ENCODE measurements at places on chromosomes 2 and 18. TPM values are rescaled to one million over a fixed set of nuclear protein-coding genes. Genes with fewer than 3 reads are reported as not detected.

- no peaks in the 10 kb centered on the region for H3K27me3 ChIP-seq
- H3K27ac ChIP-seq: no peak overlapping the region
- DNase-seq: no peak
- no peak overlapping the region for H3K4me3 ChIP-seq
- H3K36me3 ChIP-seq: no peaks in the 10 kb centered on the region
- H3K4me1 ChIP-seq: no peaks in the 10 kb centered on the region
Observed at GRCh38 chr2:186561467-186562208, 28.2 kb upstream of the ITGAV start.

GRCh38 chr18:46445522-46446313 is 211.3 kb downstream of the LOXHD1 start:
- no peaks in the 10 kb centered on the region for H3K36me3 ChIP-seq
- no peak for DNase-seq
- H3K4me1 ChIP-seq: no peaks in the 10 kb centered on the region
- H3K4me3 ChIP-seq: no peak overlapping the region
- no peak overlapping the region for H3K27ac ChIP-seq

DNA sequence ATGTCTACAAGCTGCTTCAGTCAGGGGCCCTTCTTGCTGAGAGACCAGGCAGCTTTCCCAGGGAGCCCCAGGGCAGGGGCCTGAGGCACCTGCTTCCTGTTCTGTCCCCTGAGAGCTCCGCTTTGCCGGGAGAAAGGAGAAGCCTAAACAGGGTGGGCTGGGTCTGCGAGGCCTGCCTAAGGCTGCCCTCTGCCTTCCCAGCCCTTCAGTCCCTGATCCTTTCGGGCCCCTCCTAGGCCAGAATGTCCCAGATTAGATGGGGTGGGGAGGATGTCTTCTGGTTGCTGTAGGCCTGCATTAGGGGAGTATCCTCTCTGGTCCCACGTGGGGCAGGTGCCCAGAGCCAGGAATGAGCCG is 72.4 kb downstream of the TGOLN2 start:
- no peak for DNase-seq
- peak overlapping the region; percentile 44 for H3K4me3 ChIP-seq
- H3K27ac ChIP-seq: peak overlapping the region; percentile 81

DNA sequence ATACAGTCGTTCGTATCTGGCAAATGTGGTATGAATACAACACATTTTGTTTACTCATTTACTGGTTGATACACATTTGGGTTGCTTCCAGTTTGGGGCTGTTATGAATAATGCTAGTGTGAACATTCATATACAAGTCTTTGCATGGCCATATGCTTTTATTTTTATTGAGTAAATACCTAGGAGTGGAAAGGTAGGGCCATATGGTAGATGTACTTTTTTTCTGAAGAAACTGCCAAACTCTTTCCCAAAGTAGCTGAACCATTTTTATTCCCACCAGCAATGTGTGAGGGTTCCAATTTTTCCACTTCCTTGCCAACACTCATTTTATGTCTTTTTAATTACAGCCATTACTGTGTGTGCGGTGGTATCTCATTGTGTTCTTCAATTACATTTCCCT is 496.2 kb upstream of the NRXN1 start:
- H3K4me3 ChIP-seq: no peak overlapping the region
- no peak overlapping the region for H3K27ac ChIP-seq
- no peak for DNase-seq
- H3K4me1 ChIP-seq: no peaks in the 10 kb centered on the region

DNA sequence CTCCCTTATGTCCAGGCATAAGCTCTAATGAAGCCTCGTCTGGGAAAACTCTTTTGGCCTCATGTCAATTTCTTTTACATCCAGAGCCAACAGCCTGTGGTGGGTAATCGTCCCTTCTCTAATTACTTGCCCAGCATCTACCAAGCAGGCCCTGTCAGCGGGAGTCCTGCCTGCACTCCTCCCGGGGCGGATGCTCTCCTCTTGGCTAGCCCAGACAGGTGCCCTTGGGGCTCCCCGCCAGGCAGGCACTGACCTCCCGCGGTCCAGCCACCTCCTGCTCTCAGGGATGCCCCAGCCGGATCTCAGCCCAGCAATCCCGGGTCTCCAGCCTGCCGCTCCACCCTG is 74.2 kb downstream of the NCAPH start:
- no peak for DNase-seq
- peaks cover 30% of the 10 kb centered on the region for H3K4me1 ChIP-seq
- H3K36me3 ChIP-seq: no peaks in the 10 kb centered on the region
- no peak overlapping the region for H3K4me3 ChIP-seq
- peak overlapping the region; percentile 22 for H3K27ac ChIP-seq

Gene CFC1
- not detected for total RNA-seq

Gene ZC3H15
- total RNA-seq: 17.5 TPM

All from ascending aorta (tissue), 2 donors.